NCI-H1436 treated with DMSO at 0.1 percent for 48 hours (cell line): ENCODE measurements at places on chromosomes 12 and 14.

- no peak for DNase-seq
These were observed 27.7 kb downstream of the VDR start for GRCh38 chr12:47877081-47877480.

DNA sequence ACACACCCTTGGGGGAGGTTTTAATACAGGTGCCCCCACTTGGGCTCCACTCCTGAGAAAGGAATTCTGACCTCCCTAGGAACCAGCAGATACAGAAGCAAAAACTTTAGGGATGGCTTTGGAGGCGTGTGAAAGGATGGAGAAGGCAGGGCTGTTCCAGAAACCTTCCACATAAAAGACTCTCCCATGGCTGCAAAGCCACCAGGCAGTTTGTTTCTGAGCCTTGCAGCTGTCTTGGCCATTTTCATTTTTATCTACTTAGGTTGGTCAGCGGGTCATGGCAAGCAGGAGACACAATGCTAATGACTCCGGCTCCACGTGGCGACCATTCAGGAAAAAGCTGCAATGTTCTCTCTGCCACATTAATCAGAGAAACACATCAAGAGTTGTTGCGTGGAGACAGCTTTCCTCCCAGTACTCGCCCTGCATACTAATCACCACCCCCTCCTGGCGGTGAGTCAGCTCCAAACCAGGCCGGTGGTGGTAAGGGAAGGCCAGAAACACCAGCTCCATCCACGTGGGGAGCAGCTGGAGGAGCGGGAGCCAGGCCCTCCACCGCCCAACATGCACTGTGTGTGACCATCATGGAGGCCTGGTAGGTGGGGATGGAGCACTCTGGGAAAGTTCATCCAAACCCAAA lies 30.9 kb upstream of the IRF2BPL start:
- DNase-seq: no peak

- DNase-seq: no peak
These were observed 756.4 kb downstream of the C12orf50 start for GRCh38 chr12:87272851-87273250.

DNA sequence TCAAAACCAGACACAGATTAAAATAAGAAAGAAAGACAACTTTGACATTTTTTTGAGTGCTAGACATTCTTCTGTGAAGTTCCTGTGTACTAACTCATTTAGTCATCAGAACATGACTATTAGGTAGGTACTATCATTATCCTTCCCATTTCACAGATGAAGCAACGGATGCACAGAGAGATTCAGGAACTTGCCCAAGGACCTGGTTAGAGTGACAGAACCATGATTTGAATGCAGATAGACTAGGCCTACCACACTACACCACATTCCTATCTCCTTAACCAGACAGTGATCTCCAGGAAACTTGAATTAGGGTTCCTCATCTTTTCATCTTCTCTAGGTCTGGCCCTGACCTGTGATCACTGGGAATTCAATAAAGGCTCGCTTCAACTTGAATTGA lies 54.4 kb upstream of the MED13L start:
- no peak for DNase-seq

GRCh38 chr12:41188058-41188840 lies at the start of gene PDZRN4:
Gene PDZRN4 (plus strand): TSS chr12:41188320.
- DNase-seq: no peak

DNA sequence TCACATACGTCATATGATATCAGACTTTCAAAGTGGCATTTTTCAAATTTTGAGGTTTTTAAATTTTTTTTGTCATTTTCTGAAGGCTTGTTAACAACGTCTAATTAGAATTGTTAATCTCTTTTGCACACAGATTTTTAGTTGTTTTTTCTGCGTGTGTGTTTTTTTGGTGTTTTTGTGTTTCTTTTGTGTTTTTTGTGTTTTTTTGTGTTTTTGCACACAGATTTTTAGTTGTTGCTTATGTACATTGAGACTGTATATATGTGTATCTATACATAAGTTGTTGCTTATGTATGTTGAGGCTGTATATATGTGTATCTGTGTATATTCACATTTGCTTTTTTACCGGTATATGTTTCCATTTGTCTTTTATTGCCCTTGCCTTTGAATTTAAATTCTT lies 30.8 kb downstream of the ARID2 start:
- no peak for DNase-seq

DNA sequence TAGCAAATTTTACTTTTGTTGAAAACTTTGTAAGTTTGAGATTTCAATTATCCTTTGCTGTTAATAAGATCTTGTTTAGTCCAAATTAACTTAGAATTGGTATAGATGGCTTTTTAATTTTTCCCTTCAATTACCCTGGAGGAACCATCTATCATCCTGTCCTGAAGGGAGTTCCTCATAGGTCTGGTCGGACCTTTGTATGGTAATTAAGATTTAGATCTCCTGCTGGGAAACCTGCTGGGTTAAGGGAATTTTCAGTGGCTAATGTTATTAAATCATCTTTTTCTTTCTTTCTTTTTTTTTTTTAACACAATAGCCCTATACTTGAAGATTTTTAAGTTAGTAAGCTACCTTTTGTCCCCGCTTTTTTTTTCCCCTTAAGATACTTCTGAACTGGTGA lies 63.0 kb upstream of the PRMT8 start:
- no peak for DNase-seq

DNA sequence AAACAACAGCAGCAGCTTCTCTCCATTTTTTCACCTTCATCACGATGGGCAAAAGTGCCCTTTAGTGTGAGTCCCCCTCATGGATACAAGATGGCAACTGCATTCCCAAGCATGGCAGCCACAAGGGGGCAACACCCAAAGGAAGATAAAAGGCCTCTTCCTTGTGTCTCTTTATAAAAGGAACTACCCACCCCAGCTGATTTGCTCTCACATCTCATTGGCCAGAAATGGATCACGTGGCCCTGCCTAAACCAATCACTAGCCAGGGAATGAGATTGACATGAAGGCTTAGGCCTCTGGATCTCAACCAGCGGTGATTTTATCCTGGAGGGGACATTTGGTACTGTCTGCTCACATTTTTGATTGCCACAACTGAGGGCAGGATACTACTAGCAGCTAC lies 21.9 kb upstream of the IFT81 start:
- DNase-seq: no peak

- DNase-seq: no peak
These were observed 76.7 kb downstream of the DRAM1 start for GRCh38 chr12:101954113-101954512.

DNA sequence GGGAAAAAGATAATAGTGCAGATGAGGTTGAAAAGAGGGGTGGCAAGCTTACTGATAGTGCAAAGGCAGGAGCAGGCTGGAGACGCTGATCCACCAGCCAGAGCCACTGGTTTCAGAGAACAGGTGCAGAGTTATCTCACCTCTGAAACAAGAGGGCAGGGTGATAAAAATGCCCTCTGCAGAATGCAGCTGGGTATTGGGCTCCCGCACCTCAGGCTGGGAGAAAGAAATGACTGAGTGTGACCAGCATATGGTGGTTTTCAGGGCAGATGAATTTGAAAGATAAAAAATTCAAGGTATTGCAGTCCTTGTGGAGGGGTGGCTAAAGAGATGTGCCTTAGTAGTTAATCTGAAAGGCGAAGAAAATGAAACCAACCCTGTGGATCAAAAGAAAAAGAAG lies 2.9 kb upstream of the TMEM30B start:
- DNase-seq: no peak

DNA sequence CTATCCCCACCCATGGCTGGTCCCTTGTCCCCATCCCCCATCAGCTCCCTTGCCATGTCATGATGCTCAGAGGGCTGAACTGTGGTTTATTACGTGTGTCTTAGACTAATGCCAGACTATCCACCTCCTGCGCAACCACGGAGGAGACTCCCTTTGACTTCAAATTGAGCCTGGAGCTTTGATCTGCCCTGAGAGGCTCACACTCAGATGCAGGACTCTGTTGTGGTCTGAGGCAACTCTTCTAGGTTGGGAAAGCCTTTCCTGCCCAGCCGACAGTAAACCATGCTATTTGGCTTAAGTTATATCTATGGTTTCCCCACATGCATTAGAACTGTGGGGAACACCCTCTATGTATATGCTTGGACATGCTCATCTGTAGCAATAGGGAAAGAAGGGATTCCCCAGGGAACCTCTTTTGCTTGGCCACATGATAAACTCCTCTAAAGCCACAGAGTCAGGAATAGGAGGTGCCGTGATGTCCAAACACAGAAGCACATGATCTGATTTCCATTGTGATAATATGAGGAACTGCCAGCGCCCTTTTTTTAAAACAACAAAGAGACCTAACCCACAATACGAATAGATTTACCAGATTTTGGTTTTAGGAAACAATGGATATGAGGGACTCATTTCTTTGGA lies 11.1 kb upstream of the LGALS3 start:
- DNase-seq: no peak

DNA sequence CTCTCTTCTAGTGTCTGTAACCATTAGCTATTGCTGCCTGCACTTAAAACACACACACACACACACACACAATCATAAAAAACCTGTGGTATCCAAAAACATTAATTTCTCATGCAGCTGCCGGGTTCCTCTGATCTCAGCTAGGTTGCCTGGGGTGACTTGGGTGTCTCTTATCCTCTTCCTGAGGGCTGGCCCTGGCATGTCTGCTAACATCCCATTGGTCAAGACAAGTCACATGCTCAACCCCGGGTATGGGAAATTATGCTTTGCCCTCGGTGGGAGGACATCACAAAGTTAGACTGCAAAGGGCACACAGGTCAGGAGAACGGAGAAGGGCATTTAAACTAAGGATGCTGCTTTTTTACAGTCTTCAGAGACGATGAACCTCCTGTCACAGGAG lies 55.7 kb downstream of the TRPV4 start:
- no peak for DNase-seq

- no peak for DNase-seq
These were observed 14.7 kb upstream of the ASIC1 start for GRCh38 chr12:50042693-50043092.

- no peak for DNase-seq
These were observed 39.8 kb downstream of the SLC24A4 start for GRCh38 chr14:92362781-92363235.

DNA sequence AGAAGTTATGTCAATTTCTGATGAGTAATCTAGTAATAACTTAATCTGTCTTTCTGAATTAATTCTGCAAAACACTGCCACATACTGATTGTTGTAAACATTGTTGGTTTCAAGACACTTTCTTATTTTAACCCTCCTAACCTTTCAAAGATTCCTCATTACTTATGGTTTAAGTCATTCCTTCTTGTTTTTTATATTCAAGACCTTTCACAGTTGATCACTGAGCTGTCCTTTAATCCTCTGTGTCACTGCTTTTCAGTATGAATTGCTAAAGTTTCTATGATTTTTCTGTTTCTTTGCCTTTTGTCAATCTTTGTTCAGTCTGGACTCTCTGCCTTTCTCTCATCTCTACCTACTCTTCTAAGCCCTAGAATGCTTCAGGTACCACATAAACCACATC lies 164.7 kb downstream of the RAD51B start:
- no peak for DNase-seq

GRCh38 chr12:14654842-14655241 lies 41.6 kb downstream of the GUCY2C start:
- no peak for DNase-seq

- DNase-seq: peak; percentile 17
These were observed 1.1 kb downstream of the ARHGAP5 start for GRCh38 chr14:32078023-32078857.

GRCh38 chr12:64544371-64545080 lies 65.8 kb upstream of the RASSF3 start:
- peak; percentile 6 for DNase-seq

- no peak for DNase-seq
These were observed 13.8 kb downstream of the FBRSL1 start for GRCh38 chr12:132503618-132504204.

DNA sequence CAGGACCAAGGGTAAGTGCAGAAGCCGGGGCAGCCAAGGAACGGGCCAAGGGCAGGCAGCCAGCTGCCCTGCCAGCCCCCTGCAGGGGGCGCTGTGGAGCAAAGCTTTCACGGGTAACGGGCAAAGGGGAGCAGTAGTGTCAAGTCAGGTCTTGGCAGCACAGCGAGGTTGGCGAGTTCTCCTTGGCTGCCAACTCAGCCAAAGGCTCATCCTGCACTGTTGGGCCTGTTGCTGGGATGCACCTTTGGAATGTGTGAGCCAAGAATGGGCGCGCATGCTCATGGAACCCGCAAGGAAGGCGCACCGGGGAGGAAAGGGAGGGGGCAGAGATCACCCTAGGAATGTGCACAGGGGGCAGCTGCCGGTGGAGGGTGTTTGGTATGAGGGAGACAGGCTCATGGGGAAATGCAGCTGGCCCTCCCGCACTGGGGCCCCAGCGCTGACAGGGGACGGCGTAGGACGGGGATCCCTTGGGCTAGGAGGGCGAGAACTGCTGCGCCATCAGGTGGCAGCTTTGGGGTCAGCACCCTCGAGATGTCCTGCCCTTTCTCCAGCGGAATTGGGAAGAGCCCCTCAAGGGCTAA lies 138.0 kb downstream of the ASCL4 start:
- no peak for DNase-seq

DNA sequence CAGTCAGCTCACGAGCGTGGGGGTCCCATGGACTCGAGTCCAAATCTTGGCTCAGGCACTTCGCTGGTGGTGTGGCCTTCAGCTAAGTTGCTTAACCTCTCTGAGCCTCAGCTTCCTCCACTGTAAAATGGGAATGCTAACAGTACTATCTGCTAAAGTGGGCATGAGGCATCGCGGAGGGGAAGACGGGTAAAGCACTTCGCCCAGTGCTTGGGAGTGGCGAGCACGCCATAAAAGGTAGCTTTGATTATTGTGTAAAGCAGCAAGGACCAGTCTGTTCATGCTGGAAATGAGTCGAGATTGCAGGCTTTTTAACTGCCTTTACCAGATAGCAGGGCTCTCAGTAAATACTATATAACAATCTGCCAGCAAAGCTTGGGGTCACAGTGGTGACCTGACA lies 24.5 kb downstream of the HRK start:
- no peak for DNase-seq

GRCh38 chr14:61215222-61216020 lies 65.7 kb downstream of the TMEM30B start:
- DNase-seq: no peak

DNA sequence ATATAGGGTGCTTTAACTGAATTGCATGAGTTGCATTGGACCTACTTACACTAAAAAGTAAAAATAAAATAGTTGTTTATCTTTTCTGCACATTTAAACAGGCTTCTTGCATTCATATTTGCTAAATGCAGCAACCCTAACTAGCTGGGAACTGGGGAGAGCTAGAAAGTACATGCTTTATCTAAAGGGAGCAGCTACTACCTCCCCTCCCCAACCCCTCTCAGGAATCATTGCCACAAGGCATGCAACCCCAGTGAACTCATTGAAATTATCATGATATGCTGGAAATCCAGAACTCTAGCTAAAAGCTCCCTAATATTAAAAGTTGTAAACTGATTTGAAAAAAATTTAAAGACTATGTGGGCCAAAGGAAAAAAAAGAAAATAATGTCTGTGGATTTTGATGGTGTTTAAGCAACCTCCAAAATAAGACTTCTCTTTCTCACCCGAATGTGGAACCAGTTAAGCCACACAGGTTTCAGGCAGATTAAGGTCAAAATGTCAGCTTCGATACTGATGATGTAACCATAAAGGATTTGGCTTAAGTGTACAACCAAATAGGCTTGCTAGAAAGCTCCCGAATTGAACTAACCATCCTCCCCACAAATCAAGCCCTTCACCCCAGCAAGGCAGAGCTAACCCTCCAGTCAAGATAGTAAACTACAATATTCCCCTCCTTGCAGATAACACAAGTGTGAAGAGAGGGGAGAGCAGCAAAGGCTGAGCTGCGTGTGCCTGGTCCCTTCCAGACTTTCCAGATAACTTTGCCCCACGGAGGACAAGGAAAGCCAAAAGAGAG lies 13.8 kb upstream of the POC1B start:
- DNase-seq: no peak
